ENCODE measurements at places on chromosomes 3 and 15. TPM values are rescaled to one million over a fixed set of nuclear protein-coding genes. Genes with fewer than 3 reads are reported as not detected.

The TRANK1 gene
- 9.0 TPM for total RNA-seq

The LRRC31 gene
- total RNA-seq: not detected

The TMEM212 gene
- total RNA-seq: not detected

The TGM5 gene
- not detected for total RNA-seq

The SNX1 gene
- total RNA-seq: 54.5 TPM

The ITPKA gene
- 0.75 TPM for total RNA-seq

GRCh38 chr3:149442043-149442442 is 32.5 kb upstream of the TM4SF4 start:
- DNase-seq: no peak

DNA sequence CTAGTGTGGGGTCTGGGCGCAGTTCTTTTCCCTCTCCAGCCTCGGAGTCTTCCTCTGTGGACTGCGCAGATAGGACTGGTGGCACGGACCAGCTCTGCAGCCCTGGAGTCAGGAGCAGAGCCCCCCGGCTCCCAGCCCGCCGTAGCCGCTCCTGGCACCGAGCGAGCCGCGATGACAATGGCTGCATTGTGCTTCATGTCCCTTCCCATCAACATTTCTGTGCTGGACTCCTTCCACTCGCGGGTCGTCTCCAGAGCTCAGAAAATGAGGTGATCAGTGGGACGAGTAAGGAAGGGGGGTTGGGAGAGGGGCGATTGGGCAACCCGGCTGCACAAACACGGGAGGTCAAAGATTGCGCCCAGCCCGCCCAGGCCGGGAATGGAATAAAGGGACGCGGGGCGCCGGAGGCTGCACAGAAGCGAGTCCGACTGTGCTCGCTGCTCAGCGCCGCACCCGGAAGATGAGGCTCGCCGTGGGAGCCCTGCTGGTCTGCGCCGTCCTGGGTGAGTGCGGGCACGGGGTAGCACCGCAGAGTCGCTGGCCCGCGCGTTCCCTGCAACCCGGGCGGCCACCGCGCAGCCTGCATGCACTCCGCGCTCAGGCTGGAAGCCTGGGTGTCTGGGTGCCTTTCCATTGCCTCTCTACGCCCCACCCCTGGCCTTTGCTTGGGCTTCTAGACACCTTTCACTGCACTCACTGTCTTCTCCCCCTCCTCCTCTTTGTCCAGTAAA is at the start of gene TF:
Gene TF, plus strand, starts transcription at position 413 of the 731 bp plus-strand sequence. Its CDS starts 48 bp downstream, at position 461.
- no peak for DNase-seq

GRCh38 chr15:66588971-66589370 is 23.2 kb upstream of the LCTL start:
- DNase-seq: peak; percentile 75

DNA sequence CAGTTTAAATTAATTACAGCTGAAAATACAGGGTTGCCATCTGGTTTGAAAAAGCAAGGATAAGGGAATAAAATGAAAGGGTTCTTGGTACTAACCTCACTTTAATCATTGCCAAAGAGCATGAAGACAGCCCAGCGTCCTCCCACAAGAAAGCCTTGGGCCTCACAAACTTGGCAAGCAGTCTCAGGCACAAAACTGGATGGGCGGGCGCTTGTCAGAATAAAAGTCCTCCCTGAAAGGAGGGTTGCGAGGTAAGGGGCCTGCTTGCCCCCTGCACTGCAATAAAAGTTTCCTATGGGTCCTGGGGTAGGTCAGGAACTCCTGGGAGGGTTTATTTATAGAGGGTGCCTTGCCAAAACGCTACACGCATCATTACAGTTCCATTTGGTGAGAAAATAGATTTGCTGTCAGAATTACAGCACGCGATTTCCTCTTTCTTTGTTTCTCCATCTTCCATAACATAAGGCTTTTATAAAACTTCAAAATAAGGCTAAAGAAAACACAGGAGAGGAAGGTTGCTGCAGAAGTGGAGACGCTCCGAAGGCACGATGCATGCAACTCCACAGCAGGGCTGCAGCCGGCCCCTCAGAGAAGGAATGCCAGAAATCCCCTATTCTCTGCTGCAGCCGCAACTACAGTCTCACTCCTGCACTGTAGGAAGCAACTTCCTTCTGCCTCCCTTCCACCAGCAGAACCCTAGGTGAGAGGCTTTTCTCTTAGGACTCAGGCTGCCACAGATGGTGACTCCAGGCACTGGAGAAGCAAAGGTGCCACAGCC is 61.3 kb downstream of the VGLL4 start:
- DNase-seq: peak; percentile 81

DNA sequence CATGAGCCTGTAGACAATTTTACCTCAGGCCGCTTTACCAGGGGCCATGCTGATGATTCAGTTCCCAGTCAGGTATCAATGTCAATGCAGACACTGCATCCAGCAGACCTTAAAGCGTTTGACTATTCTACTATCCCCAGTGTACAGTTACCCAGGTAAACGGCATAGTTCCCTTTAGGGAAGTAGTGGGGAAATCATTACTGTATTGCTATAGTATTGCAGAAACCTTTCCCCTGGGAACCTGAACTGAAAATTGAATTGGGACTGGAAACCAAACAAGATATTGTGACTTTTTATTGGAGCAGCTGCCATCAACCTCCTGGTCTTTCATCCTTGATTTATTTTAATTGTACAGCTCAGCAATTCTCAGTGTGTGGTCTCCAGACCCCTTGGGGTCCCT is 6.6 kb upstream of the INAFM2 start:
- DNase-seq: no peak

DNA sequence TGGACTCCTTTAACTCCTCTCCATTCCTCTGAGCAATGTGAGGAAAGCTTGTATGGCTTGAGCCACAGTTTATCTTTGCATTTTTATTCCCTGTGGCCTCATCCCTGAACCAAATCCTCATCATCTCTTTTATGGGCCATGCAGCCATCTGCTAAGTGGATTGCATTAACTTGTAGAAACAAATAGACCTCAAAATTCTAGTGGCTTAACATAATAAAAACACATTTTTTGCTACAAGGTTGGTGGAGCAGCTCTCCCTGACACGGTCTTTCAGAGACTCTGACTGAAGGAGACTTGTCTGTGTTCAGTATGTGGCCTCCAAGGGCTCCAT is 135.3 kb downstream of the RPL22L1 start:
- DNase-seq: no peak

DNA sequence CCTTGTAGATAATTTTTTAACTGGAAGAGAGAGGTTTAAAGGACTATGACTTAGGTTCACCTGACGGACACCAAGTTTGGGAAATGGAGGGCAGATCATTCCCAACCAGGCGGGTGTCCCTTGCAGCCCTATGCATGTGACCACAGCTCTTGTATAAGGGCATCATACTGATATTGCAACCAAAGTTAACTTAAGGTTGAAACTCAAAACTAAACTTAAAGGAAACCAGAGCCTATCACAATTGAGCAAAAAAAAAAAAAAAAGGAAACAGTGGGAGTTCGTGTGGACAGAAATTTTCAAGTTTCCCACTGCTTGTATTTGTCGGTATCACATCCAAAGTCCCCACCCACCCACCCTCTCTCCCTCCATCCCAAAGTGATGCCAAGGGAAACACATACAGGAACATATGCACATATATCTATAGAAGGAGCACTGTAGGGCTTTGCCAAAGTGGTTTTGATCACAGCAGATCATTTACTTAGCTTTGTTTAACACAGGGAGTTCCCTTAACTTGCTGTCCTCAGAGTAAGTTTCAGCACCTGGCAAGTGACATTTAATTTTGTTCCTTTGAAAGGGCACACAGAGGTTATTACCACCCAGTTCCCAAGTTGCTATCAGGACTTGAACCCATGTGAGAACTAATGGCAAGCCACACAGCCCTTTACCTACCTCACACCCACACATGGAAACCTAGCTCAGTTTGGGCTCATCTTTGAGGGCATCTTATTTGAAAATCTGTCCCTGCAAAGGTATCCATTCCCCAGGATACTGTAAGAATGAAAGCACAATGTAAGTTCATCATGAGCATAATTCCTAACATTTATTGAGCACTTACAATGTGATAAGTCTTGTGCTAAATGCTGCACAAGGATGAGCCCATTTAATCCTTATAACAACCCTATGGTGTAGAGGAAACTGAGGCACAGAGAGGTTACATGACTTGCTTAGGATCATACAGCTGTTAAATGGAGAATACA is 204.5 kb upstream of the CMC1 start:
- no peak for DNase-seq

DNA sequence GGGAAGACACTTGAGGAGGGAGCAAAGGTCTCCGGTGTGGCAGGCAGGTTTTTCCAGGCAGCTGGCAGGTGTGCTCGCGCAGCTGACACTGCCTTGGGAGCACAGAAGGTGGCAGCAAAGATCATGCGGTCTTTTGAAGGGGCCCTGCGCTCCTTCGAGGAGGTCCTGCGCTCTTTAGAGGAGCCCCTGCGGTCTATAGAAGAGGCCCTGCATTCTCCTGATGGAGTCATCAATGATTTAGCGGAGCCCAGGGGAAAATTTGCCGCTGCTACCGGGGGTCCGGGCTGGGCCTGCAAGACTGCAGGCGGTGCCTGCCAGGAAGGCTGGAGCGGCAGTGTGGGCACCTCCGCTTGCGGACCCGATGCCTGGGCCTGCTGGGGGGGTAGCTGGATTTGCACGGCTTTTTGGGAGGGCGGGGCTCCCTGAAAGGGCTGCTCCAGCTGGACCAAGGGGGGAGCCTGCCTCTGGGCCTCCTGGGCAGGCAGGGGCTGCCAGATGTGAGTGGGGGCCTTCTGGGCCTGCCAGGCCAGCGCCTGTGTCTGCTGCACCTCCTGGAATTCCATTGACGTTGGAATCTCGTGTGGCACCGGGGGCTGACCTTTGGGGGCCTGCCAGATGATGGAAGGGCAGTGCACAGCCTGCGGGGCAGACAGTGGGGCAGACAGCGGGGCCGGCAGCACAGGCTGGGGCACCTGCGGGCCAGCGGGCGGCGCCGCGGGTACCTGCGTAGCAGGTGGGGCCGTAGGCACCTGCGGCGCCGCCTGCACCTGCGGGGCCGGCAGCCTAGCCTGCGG is 2.1 kb downstream of the MAGEL2 start:
- DNase-seq: peak; percentile 77

GRCh38 chr3:56131974-56132590 is 336.2 kb downstream of the ERC2 start:
- peak; percentile 74 for DNase-seq

DNA sequence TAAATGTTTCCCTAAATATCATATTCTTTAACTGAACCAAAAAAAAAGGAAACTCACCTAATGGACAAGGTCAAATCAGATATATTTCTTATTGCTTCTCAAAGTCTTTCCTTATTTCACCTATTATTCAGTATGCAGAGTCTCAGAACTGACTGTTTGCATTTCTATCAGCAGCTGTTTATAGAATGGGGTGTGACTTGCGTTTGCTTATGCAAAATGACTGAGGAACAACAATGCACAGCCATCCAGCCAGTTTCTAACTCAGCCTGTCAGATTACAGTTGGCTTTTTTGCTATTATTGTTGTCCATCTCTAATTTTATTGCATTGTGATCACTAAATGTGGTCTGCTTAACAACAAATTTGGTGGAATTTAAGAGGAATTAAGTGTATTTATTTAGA is 40.7 kb downstream of the RAB27A start:
- no peak for DNase-seq

DNA sequence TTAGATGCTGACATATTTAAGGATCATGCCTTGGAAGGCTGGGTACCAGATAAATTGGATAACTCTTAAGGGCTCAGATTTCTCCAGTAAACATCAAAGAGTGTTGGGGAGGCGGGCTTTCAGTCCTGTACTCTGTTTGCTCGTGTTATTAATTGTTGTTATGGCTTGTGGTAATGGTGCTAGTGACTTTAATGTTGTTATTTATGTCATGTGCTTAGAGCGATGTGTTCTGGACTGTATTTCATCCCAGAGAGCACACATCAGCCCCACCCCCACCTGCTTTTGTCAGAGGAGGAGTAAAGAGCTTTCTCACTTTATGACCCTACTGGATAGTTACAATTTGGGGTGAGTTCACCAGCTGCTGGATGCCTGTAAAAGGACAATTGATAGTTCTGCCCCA is 386.3 kb downstream of the EPHB1 start:
- DNase-seq: no peak

DNA sequence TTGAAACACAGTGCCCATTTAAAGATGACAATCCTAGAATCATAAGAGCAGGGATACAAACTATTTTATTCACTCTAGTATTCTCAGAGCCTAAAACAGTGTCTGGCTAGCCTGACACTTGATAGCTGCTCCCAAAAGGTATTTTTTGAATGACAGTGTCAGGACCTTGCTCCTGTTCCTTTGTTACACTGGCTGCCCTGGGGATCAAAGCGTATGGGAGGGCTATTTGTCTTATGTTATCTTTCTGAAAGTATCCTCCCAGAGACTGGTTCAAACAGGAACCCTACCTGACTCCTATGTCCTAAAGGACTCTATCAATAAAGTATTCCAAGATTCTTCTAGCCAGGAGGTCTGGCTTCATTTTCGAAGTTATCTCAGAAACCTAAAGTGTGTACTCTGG is 621.4 kb downstream of the FHIT start:
- no peak for DNase-seq

DNA sequence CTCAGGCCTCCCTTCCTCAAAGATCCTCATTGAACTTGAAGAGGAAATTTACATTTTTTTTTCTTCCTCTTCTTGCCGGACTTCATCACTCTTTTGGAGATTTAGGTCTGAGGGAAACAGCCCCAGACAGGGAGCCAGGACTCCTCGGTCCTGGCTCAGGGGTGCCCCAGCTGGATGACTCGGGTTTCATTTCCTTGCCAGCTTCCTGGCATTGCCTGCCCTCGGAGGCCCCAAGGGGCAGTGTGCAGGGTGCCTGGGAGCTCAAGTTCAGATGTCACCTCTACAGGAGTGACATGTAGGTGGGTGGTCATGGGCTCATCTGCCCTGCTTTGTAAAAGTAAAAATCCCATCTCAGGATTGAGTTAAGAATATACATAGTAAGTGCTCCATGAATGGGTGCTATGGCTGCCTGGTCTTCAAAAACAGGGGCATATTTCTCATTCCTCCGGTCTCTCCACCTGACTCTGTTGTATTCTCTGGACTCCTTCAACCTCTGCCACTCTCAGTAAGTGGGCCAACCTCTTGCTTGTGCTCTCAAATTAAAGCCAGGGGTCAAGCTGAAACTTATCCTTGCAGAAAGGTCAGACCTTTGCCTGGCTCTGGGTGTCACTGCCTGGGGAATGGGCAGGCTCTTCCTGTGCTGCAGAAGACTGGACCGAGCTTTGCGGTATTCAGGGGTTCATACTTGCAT is 51.8 kb downstream of the SMAD6 start:
- no peak for DNase-seq

DNA sequence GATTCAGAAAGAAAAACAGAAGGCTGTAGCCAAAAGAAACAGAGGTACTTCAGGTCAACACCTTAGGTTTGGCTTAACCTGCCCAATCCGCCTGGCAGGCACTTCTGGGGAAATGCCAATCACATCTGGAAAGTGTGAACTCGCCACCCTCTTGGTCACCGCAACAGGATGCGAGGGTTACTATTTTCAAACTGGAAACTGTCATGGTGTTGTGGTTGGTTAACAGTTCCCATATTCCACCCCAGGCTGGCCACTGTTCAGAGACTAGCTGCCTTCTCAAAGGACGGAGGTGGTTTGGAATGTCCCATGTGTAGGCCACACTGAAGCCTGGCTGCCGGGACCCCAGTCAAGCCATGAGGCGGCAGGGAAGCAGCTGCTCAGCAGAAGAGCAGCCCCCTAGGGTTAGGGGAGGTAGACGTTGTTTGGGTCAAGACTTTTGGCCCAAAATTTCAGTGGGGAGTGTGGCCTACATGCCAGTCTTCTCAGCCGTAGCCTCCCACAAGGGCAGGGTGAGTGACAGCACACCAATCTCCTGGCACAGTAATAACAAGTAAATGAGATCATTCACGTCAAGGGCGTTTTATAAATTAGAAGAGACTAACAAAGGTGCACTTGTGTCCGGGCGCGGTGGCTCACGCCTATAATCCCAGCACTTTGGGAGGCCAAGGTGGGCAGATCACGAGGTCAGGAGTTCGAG is 54.6 kb downstream of the UMPS start:
- DNase-seq: no peak
